ENCODE measurements at places on chromosomes 2 and 18.

GRCh38 chr2:233422050-233422639 is 67.9 kb downstream of the DGKD start:
- DNase-seq: peak; percentile 90

DNA sequence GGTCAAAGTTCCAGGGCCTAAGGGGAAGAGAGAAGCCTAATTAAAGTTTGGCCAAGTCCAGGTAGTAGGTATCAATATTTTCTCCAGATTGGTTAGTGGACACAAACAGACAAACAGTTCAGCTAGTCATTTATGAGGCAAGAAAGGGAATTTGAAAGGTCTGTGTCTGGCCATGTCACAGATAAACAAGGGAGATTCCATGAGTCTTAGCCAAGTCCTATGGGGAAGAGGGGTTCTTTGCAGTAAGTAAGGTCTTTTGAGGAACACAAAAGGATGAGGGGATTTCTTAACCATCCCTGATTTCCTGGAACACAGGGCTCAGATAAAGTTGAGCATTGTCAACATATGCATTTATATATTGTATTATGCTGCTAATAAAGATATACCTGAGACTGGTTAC is 310.8 kb downstream of the PLCL1 start:
- DNase-seq: no peak

GRCh38 chr2:28452534-28453081 is 43.3 kb upstream of the PLB1 start:
- peak; percentile 68 for DNase-seq

DNA sequence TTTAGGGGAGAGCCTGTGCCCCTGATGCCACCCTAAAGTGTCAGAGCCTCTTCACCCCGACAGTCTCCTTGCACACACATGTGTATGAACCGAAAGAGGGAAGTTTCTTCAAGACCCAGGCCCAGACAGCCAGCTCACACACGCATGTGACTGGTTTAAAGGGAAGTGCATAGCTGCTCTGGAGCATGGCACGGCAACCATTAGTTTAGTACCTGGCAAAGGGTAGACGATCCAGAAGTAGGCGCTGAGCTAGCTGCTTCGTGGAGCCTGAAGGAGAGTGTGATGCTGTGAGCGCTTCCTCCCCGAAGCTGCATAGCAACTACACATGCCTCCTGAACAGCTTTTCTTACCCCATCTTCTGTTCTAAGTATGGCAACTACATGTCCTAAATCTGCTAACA is 91.7 kb downstream of the ZCCHC2 start:
- DNase-seq: no peak

- peak; percentile 54 for DNase-seq
These were observed 103.0 kb upstream of the STK17B start for GRCh38 chr2:196274387-196274809.

GRCh38 chr2:53600815-53601214 is 166.8 kb upstream of the CHAC2 start:
- peak; percentile 41 for DNase-seq

- no peak for DNase-seq
These were observed 96.4 kb downstream of the CERS6 start for GRCh38 chr2:168552450-168552856.

GRCh38 chr2:41605311-41605710 is 442.5 kb upstream of the PKDCC start:
- DNase-seq: no peak

DNA sequence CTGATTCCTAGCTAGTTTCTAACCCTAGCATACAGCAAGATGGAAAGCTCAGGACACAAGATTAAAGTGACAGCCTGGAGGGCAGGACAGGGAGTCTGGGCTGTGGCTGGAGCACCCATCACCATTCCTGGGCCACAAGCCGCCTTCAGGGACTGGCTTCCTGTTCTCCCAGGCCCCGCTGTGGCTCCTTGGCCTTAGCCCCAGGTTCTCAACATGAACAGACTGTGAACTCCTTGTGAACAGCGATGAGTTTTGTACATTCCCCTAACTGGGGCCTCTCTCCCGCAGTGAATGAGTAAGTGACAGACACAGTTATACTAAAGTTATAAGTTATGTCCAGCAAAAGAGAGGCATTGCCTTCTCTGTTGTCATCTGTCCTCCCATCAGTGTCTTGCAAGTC is 35.9 kb upstream of the SLC14A1 start:
- DNase-seq: no peak

DNA sequence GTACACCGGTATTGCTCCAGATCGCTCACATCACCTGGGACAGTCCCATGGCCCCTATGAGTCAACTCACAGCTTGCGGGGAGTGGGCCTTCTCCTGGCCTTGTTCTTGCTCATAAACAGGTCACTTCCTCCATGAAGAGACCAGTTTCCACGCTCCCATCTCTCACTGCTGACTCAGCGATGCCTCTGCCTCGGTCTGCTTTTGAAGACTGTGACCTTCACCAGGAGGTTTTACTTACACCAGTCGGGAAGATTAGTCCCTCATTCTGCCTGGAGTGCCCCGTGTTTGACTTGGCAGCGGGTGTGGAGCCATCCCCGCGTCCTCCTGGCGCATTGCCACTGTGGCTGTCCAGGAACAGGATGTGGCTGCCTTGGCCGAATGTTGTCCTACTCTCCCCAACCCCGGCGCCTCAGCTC is 159.8 kb downstream of the RHBDD1 start:
- peak; percentile 87 for DNase-seq

DNA sequence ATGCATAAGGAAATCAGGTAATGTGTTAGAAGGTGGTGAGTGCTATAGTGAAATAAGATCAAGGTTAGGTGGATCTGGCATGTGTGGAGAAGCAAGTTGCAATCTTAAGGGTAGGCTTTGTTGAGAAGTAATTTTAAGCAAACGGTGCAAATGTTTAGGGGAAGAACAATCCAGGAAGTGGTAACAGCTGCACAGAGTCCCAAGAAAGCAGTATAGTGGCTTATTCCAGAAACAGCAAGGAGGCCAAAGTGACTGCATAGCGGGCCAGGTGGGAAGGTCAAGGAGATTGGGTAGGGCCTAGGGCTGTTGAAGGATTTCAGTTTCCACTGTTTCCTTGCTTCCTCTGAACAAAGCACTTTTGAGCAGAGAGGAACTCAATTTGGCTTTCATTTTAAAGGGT is 30.0 kb upstream of the RAB1A start:
- no peak for DNase-seq

DNA sequence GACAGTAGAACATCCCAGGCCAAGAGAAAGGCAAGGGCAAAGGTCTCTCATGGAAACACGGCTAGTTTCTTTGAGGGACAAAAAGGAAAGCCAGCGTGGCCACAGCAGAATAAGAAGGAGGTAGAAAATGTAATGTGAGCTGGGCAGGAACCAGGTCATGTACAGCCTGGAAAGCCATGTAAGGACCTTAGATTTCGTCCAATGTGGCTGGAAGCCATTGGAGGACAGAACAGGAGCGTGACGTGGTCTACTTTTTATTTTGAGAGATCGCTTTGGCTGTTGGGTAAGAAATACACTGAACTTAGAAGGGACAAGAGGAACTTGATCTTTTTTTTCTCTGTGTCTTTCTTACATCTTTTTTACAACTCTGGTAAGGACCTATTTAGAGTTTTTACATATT is 57.8 kb upstream of the ANKRD44 start:
- DNase-seq: no peak

DNA sequence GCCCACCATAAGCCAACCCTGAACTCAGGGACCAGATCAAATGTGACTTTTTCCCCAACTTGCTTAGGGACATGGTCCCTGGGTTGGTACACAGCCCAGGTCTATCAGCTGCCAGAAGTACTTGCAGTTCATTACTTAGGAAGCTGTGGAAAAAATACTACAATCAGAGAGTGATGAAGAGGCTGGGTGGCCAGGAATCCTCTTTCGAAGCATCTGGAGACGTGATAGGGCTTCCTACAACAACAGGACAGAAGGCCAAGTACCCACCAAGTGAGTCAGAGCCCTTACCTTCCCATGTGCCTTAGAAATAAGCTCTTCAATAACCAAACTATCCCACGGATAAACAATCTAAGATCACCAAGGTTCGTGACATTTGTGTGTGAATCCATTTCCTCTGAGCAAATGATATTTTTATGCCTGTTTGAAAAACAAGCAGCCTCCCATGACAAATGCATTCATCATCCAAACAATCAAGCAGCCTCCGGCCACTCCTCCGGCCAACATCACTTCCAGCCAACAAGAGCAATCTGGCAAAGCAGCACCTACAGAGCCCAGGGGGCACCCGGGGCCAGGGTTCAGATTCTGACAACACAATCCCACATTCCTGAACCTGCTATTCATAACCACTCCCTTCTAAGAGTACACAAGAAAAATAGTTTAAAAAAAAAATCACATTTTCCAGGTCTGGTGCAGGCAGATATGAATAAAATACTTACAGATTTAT is 26.4 kb downstream of the TBC1D8 start:
- DNase-seq: peak; percentile 98

GRCh38 chr2:88903749-88904353 is 212.4 kb downstream of the RPIA start:
- DNase-seq: peak; percentile 51

GRCh38 chr18:57267368-57267925 is 84.9 kb upstream of the ST8SIA3 start:
- DNase-seq: no peak

DNA sequence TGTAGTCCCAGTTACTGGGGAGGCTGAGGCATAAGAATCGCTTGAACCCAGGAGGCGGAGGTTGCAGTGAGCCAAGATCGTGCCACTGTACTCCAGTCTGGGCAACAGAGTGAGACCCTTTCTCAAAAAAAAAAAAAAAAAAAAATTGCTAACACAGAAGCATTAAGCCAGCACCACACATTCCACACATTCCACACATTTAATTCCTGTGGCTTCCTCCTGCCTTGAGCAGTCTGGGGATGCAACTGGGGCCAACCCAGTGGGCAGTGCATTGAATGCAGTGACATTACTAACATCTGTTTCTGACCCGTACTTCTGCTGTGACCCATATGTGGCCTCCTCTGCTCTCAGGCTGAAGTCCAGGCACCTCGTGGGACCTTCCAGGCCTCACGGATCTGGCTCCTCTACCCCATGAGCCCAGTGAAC is 107.0 kb downstream of the BCL2L11 start:
- peak; percentile 25 for DNase-seq

DNA sequence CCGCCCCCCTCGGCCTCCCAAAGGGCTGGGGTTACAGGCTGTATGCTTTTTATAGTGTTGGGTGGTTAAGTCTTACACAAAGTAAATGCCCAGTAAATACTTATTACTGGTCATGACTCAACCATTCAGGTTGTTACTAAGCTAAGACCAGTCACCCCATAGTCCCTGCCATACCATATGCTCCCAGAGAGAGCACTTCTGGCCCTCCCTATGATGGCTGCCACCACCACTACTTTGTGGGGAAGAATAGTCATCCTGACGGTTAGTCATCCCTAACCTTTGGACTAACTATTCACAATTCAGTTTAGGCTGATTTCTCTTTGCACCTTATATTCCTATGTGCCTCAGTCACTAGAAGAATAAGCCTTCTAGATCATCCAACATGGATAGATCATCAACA is 42.0 kb upstream of the MSH2 start:
- DNase-seq: no peak

DNA sequence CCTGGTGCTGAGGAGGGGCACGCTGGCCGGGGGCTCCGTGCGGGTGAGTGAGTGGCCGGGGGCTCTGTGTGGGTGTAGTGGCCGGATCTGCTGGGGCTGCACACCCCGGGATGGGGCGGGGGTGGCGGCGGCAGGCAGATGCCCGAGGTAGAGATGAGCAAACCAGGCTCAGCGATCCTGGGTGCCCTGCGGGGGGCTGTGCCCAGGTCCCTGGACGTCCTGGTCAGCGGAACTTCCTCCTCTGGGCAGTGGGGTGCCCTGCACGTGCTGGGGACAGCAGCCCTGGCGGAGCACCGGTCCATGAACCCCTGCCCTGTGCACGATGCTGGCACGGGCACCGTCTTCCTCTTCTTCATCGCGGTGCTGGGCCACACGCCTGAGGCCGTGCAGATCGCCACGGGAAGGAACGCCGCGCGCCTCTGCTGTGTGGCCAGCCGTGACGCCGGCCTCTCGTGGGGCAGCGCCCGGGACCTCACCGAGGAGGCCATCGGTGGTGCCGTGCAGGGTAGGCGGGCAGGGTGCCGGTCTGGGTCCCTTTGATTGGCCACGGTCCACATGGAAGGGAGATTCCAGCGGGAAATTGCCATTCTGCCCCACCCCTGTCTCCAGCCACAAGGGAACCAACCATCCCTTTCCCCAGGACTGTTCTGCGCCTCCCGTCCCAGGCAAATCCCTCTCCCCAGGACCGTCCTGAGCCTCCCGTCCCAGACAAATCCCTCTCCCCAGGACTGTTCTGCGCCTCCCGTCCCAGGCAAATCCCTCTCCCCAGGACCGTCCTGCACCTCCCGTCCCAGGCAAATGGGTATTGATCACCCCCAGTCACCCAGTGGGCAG is 5.9 kb downstream of the NEU4 start:
- DNase-seq: no peak

DNA sequence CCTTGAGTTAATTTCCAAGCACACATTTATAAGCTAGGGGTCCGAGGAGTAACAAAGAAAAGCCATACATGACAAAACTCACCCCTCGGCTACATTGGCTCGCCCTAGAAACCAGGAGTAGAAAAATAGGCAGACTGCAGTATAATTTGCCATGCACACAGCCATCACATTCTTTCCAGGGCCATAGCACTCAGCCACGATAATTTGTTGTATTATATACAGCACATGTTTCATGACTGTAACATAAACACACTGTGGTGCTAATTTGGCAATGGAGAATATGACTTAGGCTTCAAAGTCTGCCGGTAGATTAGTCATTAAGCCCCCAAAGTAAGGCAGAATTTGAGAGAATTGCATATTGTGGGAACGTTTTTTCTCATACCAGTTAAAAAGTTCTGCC is 254.9 kb downstream of the ZNF521 start:
- DNase-seq: no peak

DNA sequence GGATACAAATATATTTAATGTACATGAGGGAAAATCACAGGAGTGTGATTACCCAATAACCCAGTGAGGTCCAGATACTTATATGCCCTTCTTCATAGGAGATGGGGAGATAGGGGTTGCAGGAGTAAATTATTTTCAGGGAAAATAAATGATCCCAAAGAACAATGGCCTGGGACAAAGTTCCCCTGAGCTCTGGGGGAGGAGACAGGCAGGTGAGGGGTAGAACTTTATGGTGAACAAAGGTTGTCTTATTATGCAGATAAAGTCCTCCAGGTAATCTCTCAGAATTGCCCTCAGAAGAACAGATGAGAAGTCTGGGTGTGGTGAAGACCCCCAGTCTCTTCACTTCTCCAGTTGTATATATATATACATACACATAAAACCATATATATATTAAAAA is 22.1 kb upstream of the RMDN2 start:
- no peak for DNase-seq

GRCh38 chr2:54475285-54475684 is 19.2 kb downstream of the SPTBN1 start:
- DNase-seq: no peak

DNA sequence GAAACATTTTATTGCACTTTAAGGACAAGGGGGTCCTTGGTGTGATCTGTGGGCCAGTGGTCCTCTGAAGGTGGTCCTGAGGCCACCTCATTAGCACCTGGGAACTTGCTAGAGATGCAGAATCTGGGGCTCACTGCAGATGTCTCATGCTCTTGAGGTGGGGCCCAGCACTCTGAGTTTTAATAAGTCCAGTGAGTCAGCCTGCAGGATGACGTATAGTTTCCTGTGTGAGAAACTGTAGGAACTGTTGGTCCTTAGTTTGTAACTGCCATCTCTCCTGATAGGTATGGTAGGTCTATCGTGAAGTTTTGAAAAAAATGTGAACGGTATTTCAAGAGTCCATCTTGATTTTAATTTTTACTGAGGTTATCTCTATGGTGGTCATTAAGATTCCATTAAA is 2.8 kb downstream of the TRPM8 start:
- peak; percentile 66 for DNase-seq
